ENCODE measurements at places on chromosomes 7 and 10.
A peak's percentile ranks its signal among the peaks of the same experiment; 100 is the strongest.

DNA sequence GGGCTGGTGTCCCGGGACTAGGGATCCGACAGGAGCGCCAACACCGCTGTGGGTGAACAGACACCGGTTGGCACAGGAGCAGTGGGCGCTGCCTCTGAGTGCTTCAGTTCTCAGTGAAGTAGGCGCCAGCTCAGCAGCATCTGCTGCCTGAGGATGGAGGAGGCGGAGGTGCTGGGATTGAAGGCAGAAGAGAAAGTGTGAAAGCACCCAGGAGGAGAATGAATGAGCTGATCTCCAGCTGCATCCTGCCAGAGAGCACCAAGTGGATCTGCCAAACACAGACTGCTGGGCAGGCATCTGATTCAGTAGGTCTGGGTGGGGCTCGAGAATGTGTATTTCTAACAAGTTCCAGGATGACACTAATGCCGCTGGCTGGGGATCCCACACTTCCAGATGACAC lies 74.5 kb downstream of the LANCL2 start:
- no peak for DNase-seq

- DNase-seq: no peak
Observed at GRCh38 chr7:45584261-45585210, 10.4 kb downstream of the ADCY1 start.

GRCh38 chr10:817371-817770 lies 114.1 kb downstream of the LARP4B start:
- no peak for DNase-seq

DNA sequence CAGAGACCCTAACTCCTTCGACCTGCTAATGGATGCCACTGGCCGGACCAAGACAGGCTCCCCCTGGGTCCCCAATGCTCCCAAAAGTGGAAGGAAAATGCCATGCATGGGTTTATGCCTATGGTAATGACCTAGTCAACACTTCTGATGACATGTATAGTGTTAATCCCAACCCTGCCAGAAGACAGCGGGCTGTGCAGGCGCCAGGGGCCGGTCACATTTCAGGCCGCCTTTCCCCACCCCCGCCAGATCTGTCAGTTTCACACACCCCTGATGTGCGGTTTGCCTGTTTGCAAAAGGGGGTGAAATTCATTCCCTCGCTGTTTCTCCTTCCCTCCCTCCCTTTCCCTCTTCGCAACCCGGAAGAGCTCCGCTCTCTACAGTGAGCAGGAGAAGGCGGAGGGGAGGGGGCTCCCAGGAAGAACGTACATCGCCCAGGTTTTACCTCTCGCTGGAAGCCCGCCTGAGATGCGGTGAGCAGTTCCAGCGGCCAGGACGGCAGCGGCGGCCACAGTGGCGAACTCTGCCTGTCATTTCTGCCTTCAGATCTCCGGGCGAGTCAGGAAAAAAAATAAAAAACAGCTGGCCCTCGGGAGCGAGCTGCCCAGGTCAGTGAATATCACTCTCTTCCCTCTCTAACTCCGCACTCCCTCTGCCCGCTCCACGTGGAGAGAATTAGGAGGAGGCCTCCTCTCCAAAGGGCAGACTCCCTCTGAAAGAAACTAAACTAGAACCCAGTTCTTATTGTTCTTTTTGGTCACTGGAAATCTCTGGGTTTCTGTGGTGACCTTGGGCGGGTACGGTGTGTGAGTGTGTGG lies 9.4 kb upstream of the GATA3 start:
- peak; percentile 22 for DNase-seq

DNA sequence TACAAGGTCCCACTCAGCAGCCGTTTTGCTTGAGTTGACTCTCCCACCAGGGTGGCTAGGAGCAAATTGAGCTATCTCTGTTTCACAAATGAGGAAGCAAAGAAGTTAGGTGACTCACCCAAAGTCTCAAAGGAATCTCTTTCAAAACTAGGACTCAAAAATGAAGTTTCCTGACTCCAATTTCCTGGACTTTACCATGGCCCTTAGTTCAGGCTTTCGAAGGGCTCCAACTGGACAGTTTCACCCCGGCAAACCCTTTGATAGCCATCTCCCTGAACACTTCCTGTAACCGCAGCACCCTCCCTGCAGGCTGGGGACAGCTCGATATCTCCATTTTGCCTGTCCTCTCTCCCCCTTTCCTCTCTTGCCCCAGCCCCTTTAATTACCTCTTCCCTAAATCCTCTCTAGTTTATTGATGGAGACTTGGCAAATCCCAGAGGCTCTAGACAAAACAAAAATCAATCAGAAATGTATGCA lies 4.7 kb upstream of the AFAP1L2 start:
- DNase-seq: no peak

GRCh38 chr10:121183236-121183635 lies 332.1 kb downstream of the WDR11 start:
- no peak for DNase-seq

DNA sequence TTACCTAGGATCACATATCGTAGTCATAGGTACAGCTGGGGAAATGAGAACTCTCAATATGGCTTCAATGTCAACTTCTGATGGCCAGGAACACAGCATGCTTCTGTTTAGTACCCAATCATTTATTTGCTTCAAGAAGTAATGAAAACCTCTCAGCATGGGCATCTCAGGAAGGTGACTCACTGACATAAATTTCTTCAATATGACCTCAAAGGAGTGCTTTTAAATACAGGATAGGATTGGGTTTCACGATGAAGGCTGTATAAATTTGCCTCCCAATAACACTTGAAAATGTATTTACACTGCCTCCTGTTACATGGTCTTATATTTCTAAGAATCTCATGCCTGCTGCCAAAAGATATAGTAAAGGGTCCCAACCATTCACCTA lies 15.1 kb downstream of the ITGA8 start:
- DNase-seq: no peak

DNA sequence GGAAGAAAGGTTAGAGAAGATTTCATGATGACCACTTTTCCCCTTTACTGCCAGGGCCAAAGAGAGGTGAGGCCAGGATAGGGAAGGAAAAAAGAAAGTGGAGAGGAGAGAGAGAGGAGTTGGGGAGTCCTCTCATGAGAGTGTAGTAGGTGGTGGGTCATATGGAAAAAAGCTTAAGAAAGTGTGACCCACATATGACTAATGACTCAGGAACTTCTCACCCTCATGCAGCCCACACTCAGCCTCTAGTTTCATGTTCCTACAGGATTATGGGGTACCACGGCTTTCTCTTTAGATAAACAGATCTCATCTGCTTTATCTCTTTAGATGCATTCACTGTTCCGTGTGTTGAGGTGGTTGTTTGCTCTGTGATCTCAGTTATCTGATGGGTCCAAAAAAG lies 462.5 kb upstream of the IGFBP3 start:
- DNase-seq: no peak

GRCh38 chr7:23349484-23350157 lies 50.5 kb downstream of the MALSU1 start:
- DNase-seq: no peak

DNA sequence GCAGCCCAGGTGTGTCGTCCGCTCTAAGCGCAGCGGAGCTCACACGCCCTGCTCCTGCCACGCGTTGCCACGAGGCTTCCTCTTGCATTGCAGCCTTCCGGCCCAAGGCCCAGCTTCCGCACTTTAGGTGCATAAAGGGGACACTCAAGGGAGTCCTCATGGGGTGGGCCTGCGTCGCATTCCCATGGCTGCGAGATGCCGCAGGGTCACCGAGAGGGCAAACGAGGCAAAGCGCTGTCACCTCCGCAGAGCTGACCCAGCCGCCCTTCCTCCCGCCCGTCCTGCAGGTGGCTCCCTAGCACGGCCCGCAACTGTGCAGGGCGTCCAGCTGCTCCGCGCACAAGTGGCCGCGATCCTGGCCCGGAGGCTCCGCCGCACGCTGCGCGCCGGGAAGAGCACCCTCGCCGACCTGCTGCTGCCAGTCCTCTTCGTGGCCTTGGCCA lies 283.5 kb downstream of the ABCA13 start:
- no peak for DNase-seq
